Stomach (tissue), 19 donors: ENCODE measurements at places on chromosomes 12 and 14.

DNA sequence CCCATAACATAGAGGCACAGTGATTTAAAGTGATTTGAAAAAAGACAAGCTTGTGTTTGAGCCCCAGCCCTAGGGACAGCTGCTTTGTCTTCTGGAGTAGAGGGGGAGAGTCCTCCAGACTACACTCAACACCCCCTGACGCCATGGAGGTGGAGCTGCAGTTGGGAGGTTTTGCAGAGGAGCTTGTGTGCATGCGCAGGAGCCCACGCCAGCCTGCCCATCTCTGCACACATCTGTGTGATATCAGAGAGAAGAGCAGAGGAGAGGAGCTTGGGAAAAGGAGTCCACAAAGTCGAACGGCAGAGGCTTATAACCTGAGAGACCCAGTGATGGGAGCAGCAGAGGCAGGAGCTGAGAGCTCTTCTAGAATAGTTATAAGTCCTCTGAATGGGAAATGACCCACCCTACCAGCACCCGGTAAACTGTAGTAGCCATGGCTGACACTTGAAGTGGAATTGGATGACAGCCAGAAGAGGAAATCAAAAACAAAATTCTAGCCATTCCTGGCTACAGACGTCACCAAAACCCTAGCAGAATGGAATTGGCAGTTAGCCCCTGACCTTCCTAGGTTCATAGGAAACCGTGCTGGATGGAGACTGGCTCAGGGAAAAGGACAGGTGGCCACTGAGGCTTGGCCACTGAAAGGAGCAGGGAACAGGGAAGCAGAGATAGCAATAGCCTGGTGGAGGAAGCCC lies 185.1 kb upstream of the VASH1 start:
- H3K4me3 ChIP-seq: no peak overlapping the region
- no peaks in the 10 kb centered on the region for H3K27me3 ChIP-seq
- H3K36me3 ChIP-seq: no peaks in the 10 kb centered on the region

- H3K4me1 ChIP-seq: no peaks in the 10 kb centered on the region
- no peak overlapping the region for H3K4me3 ChIP-seq
- H3K27ac ChIP-seq: no peak overlapping the region
- H3K36me3 ChIP-seq: no peaks in the 10 kb centered on the region
Measured at GRCh38 chr12:52362118-52362726, 5.1 kb downstream of the KRT85 start.

- H3K36me3 ChIP-seq: no peaks in the 10 kb centered on the region
- DNase-seq: no peak
- H3K4me1 ChIP-seq: peaks cover 17% of the 10 kb centered on the region
- H3K27ac ChIP-seq: no peak overlapping the region
Measured at GRCh38 chr12:49843876-49844437, 1.1 kb upstream of the BCDIN3D start.

DNA sequence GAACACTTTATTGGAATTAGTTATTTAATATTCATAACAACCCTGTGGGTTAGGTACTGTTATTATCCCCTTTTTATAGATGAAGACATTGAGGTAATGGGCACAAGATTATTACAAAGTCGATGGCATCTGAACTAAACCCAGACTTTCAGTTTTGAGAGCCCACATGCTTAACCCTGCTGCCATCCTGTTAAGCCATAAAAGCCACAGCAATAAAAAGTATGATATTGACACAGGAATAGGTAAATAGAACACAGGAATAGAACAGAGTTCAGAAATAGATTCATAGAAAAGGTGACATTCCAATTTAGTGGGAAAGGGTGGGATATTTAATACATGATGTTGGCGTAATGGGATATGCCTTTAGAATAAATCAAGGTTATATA lies 119.8 kb downstream of the SLC38A1 start:
- H3K36me3 ChIP-seq: no peaks in the 10 kb centered on the region
- H3K27me3 ChIP-seq: no peaks in the 10 kb centered on the region
- no peak for DNase-seq
- peaks cover 10% of the 10 kb centered on the region for H3K4me1 ChIP-seq
- no peak overlapping the region for H3K4me3 ChIP-seq

DNA sequence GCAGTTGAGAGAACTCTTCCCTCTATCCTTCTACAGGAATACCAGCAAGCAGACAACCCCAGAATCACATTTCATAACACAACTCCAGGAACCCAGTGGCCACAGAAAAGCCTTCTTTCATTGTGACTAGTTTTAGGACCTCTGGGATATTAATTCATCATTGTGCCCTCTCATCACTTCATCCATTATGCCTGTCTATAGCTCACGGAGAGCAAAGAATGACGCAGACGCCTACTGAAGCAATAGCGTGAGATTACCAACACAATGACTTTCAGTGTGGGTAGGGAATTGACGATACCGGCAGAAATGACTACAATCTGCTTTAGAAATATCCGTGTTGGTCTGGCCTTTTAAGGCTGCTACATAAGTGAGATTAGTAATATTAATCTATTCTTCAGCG lies 158.1 kb upstream of the FOXG1 start:
- H3K27me3 ChIP-seq: no peaks in the 10 kb centered on the region
- H3K27ac ChIP-seq: no peak overlapping the region
- no peak overlapping the region for H3K4me3 ChIP-seq
- H3K36me3 ChIP-seq: no peaks in the 10 kb centered on the region

DNA sequence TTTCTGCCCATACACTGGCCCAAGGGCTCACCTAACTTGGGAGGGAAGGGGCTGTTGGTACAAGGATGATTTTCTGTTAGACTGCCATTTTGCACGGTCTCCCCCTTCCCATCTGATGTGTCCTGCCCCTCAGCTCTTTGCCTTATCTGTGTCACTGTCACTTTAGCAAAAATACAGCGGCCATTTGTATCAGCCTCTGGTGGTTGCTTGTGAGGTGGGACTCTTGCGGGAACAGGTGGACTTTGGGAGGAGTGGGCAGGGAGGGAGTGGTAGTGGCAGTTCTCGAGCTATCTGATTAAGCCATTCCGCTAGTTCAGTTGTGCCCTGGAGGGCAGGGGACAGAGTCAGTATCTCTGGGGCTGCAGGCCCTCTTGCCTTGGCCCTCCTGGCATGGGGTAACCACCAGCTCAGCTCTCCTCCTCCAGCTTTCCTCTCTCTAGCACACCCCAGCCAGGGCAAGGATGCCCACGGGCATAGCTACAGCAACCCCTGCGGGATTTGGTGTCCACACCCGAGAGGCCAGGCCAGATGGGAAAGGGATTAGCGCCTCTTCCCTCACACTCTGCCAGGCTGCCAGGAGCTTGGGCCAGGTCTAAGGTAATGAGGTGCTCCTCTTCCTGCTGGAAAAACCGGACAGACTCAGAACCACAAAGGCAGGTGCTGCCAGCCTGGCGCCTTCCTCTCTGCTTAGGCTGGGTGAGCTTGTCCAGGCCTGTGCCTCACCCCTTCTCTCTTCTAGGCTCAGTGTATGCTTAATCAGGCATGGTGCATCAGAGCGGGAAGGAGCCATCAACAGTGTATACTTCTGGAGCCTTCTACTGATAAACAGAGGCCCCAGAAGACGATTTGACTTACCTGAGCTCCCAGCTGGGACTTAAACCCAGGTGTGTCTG lies 8.7 kb downstream of the SLC48A1 start:
- H3K4me1 ChIP-seq: peaks cover 54% of the 10 kb centered on the region
- no peak for DNase-seq
- H3K4me3 ChIP-seq: no peak overlapping the region
- peaks cover 66% of the 10 kb centered on the region for H3K36me3 ChIP-seq
